H54 (cell line): ENCODE measurements at places on chromosomes 16 and 17.

GRCh38 chr17:38447502-38448085, 19.3 kb downstream of the ARHGAP23 start:
- no peak for DNase-seq

GRCh38 chr17:62662855-62663254, 35.4 kb downstream of the MRC2 start:
- DNase-seq, result no peak

- no peak for DNase-seq
Observed at GRCh38 chr16:56163938-56164337, 27.4 kb upstream of the GNAO1 start.

GRCh38 chr16:66146798-66147197, 219.7 kb upstream of the CDH5 start:
- no peak for DNase-seq

DNA sequence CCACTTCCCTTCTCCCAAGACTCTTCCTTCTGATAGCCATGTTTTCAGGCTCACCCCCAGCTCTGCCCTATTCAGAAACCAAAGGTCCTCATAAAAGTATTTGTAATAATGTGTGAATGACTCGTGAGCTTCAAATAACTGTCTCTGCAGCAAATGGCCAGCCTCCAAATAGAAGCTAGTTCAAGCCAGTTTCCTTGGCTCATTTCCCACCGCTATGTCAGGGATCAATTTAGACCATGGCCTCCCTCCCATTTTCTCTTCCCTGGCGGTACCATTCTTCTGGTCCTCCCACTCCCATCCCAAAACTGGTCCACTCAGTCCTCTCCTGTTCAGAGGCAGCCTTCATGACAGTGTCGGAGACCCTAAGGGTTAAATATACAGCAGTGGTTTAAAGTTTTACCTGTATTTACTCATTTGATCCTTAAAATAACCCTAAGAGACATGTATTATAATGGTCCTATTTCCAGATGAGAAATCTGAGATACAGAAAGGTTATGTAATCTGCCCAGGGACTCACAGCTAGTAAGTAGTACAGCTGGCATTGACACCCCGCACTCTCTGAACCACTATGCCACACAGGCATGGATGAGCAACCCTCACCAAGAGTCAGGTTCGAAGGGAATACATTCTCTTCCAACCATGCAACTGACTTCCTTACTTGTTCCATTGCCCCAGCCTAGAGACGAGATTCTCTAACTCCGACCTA, 42.9 kb downstream of the GAS7 start:
- DNase-seq, result no peak

DNA sequence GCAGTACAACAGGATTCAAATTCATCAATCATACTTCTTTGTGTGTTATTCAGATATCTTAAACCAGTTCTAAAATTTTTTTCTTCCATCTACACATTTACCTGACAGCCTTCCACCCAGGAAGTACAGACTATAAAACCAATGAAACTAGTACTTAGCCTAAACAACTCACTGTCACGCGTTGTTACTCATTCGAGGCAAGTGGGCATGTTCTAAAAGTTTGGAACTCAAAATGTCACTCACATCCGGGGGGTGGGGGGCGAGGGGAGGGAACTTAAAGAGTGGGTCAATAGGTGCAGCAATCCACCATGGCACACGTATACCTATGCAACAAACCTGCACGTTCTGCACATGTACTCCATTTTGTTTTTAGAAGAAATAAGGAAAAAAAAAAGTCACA, 90.4 kb upstream of the PLEKHM1 start:
- no peak for DNase-seq

DNA sequence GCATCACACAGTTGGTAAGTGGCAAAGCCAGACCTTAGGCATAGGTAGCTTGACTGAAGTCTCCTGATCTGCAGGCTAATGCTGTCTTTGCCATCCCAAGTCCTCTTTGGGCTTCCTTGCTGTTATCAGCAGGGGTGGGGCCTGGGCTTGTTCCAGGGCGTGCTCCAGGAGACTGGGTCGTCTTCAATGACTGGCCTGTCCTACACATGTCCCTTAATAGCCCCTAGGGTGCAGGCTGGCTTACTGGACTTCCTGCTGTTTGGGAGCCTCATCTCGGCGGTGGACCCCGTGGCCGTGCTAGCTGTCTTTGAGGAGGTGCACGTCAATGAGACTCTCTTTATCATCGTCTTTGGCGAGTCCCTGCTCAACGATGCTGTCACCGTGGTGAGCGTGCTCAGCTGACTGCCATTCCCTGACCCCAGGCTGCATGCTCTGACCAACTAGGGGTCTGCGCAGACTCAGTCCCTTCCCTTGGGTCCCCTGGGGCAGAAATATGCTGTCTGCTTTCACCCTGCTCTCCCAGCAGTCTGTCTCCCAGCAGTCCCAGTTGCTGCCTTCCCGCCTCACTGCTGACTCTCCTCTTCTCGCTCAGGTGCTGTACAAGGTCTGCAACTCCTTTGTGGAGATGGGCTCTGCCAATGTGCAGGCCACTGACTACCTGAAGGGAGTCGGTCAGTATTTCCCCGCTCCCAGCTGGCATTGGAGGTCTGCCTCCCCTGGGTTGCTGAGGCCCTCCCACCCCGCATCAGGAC, 6.2 kb downstream of the SLC9A5 start:
- DNase-seq, result no peak

DNA sequence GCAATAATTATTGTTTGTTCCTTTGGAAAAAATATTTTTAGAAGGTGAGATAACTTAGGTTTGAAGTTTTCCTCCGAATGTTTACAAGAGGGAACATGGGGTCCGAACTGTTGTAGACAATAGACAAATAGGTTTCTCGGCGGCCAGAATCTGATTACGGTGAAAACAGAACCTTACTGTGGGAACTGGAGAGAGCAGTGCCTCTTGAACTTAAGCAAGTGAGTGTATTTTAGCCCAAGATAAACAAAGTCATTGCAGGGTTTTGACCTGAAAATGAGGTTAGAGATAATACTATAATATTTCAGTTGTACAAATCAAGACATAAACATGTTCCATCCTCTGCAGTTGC, 134.7 kb downstream of the ABCA8 start:
- no peak for DNase-seq

DNA sequence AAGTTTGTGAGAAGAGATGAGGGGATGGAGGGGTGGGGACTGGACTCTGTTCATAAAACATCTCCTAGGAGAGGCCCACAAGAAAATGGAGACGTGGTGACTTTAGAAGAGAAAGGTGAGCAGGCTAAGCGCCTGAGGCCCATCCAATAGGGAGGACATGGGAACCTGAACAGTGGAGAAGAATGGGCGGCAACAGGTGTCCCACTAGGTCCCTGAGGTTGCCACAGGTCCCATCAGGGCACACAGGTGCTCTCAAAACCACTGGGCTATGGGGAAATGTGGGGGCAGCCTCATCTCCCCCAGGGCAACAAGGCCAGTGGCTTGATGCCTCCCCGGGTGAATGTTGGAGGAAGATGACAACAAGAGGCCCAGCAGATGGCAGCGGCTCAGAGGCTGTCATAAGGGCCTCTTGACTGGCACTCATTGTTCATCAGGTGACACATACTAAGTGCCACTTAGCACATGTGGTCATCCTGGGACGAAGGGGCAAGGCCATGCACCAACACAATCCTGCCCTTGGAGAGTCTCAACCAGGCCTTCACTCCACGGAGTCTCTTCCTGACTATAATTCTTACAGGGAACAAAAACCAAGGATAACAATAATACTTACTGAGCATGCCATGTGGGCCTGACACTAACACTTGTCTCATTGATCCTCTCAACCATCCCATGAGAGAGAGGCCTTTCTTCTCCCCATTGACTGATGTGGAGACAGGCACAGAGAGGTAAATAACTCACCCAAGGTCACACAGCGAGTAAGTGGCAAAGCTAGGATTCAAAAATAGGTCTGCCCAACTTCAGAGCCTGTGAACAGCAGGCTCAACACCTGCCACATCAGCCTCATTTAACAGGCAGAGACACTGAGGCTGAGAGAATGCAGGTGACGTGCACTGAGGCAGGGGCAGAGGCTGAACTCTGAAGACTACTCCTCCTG, 38.0 kb downstream of the CUEDC1 start:
- no peak for DNase-seq

DNA sequence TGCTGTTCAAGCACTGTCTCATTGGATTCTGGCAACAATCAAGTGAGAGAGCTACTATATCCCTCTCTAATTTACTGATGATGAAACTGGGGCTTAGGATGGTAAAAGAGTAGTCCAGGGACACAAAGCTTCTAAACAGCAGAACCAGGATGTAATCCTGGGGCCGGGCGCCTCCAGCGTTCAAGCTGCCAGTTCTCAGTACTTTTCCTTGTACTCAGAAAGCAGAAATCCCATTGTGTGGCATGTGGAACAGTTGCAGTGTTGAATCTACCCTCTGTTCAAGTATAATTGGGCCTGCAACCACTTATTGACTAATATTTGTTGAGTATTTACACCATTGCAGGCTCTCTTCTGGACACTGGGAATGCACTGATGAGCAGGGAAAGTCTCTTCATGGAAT, 14.5 kb upstream of the CDH13 start:
- no peak for DNase-seq

DNA sequence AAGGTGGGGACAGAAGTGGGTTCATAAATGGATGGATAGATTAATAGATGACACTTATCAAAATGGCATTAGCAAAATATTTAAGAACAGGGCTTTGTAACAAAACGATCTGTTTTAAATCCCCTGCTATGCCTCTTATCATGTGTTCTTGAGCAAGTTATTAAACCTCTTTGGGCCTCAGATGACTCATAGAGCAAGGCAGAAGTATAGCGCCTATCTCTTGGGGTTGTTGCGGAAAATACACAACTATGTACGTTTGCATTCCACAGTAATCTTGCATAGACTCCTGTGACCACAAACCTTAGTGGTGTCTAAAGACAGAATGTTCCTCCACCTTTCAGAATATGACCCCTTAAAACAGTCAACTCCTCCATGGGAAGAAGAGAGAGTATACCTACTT, 116.8 kb downstream of the CDYL2 start:
- no peak for DNase-seq

- DNase-seq, result no peak
Observed at GRCh38 chr17:66928949-66929348, 35.6 kb upstream of the CACNG4 start.

GRCh38 chr16:2458887-2459646, 842 bp upstream of the TEDC2 start:
- DNase-seq, result no peak

GRCh38 chr17:45700171-45701090, 83.7 kb upstream of the CRHR1 start:
- DNase-seq, result no peak

- DNase-seq, result peak; percentile 78
Observed at GRCh38 chr17:58325976-58326468, 2.6 kb downstream of the TSPOAP1 start.

DNA sequence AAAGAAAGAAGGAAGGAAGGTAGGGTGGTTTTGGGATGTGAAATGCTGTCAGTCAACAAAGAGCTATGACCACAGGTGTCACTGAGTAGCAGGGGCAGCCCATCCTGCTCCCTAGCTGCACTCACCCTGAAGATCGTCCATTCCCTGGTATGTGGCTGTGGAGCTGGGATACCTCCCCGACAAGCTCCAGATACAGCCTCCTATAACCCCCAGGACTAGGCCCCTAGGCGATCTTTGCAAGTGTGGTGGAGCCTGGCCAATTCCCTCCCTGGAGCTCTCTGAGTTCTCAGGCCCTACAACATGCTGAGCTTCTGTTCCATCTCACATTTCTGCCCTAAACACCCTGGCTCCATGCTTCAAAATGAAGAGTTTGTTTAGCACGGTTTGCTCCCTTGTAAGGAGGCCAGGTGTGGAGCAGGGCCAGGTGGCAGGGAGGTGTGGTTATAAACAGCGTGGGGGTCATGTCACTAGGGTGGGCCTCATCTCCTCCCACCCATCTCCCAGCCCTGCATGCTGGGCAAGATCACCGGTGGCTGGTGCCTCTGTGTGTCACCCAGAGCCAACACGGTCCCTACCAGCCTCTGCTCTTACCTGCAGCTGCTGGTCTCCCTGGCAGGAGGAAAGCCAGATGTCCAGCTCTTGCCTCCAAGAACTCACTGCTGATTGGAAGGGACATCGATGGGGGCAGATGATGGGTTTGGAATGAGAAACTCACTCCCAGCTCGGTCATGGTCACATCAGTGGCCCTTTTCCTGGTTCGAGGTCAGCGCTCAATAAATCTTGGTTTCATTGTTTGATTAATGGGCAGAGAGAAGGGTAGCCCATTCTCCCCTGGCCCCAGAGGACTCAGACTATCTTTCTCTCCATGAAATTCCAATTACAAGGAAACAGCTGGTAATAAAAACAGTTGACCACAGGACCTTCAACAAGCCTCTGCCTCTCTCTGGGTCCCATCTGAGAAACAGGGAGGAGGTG, 511.0 kb upstream of the CDH5 start:
- no peak for DNase-seq

- DNase-seq, result no peak
Observed at GRCh38 chr16:25031132-25031440, 15.9 kb upstream of the ARHGAP17 start.

DNA sequence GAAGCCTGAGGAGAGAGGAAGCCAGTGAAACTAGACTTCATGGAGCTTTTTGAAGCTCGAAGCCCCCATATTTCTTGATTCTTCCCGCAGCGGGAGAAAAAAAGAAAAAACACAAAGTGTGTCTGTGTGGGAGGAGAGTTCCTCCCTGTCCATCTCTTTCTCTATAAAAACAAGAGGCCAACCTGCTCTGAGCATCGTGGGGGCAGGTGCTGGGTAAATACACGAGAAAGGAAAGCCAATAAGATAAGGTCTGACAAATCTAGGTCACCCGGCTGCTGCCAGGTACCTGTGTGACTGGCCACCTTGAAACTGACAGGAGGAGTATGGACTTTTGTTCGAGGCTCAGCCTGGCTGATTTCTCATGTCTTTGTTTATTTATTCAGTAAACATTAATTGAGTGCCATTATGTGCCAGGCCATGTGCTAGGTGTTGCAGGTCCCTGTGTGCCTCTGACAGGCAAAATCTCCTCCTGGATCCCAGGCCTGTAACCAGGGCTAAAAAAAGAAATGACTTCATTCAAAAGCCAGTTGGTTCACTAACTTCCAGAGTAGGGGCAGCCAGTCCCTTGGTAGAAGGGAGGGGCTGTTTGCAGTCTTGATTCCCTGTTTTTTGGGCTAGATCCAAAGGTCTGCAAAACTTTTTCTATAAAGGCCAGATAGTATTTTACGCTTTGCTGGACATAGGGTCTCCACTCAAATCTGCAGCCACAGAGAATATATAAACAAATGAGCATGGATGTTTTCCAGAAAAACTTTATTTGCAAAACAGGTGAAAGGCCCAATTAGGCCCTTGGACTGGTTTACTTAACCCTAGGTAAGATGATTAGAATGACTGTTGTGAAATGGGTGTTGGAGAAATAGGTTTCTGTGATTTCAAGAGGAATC, 35.6 kb downstream of the YPEL2 start:
- DNase-seq, result no peak

DNA sequence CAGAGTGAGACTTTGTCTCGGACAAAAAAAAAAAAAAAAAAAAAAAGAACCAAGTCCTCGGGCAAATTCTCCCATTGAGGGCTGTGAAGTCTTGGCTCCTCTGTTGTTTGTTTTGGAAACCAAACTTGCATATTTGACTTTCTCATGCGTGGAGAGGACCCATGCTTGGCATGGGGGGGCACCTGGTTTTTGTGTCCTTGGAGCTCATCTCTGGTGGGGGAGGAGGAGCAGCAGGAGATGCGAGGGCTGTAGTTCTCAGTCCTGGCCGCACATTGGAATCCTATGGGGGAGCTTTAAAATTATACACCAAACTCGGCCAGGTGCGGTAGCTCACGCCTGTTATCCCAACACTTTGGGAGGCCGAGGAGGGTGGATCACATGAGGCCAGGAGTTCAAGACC, 74.5 kb downstream of the ABCC6 start:
- no peak for DNase-seq

GRCh38 chr17:27588354-27588753, 42.6 kb upstream of the LGALS9 start:
- DNase-seq, result no peak

GRCh38 chr16:14423344-14423743, 206.7 kb downstream of the PARN start:
- DNase-seq, result no peak
